ENCODE measurements at places on chromosomes 13 and 19. TPM values are rescaled to one million over a fixed set of nuclear protein-coding genes. Genes with fewer than 3 reads are reported as not detected.

The SLC6A16 gene
- total RNA-seq = 6.4 TPM

- no peak for DNase-seq
These were observed 27.8 kb downstream of the ERCC5 start for GRCh38 chr13:102873653-102874052.

DNA sequence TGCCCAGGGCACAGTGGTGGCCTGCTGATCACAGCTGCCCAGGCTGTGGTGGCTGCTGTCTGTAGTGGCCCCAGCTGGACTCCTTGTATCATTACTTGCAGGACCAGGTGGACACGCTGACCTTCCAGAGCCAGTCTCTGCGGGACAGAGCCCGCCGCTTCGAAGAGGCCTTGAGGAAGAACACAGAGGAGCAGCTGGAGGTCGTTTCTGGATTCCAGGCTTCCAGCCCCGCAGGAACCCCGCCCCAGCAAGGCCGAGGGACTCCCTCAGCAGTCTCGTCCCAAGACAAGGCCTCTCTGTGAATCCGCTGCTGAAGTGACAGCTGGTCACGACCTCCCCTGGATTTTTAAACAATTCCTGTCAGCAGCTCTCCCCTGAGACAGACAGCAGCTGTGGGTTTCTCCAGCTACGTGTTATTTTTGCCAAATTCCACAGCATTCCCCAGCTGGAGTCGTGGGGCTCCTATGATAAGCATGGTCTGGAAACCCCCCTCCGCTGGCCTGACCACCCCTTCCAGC, 98.3 kb downstream of the SLC7A1 start:
- no peak for DNase-seq

DNA sequence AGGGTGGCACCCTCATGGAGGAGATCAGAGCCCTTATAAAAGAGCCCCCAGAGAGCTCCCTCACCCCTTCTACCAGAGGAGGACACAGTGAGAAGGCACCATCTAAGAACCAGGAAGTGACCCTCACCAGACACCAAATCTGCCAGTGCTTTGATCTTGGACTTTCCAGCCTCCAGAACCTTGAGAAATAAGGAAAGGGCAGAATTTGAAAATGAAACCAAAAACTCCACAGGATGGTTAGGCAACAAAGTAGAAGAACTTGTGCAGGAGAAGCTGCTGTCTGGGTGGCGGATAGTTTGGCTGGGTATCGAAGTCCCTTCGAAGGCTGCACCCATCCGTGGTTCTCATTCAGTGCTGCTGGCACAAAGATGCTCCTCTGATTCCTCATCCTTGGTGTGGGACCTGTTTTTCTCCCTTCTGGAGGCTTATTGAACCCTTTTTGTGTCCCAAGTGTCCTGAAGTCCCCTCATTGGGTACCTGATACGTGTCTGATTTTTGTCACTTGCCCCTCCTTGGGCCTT, 130.8 kb downstream of the KDM4B start:
- DNase-seq = no peak

- no peak for DNase-seq
These were observed 31.4 kb downstream of the PPP5C start for GRCh38 chr19:46378268-46378667.

- no peak for DNase-seq
These were observed 712 bp upstream of the RINL start for GRCh38 chr19:38878575-38879399.

DNA sequence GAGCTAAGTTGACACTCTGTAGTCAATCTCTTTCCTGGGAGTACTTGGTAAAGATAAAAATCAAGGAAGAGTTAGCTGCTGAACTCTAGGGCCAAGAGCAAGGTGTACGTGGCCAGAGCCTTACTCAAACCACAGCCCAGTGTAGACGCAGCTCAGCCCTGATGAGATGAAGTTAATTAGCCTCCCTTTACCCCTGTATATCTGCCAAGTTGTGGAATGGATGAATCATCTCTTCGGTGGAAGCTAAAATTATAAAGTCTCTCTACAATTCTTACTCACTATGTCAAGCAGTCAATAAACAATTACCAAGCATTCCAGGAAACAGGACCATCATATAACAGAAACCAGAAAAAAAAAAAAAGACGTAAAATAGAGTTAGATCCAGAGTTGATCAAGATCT, 146.9 kb upstream of the UFM1 start:
- no peak for DNase-seq

DNA sequence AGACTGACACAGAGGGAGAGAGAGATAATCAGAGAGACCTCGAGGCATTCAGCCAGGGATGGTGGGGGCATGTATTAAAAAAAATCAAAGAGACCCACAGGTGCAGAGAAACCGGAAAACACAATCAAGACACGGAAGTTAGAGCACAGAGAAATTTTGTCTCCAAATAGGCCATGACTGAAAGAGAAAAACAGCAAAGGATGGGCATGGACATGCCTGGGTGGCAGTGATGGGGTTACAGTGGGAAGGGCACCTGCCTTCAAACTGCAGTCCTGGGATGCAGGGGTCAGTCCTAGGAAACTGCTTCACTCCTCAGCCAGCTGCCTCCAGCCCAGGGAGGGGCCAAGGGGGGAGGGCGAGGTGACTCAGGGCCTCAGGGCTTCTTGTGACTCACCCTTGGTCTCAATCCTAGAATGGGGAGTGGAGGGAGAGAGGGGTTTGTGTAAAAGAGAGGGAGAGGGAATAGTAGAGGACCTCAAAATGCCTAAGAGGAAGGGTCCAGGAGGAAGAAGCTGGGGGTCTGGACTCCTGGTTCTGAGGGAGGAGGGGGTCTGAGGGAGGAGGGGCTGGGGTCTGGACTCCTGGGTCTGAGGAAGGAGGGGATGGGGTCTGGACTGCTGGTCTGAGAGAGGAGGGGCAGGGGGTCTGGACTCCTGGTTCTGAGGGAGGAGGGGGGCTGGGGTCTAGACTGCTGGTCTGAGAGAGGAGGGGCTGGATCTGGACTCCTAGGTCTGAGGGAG, 3.6 kb upstream of the KCNN4 start:
- peak; percentile 42 for DNase-seq

- no peak for DNase-seq
These were observed 6.6 kb upstream of the DDX39A start for GRCh38 chr19:14425696-14426138.

The UBL5 gene
- total RNA-seq = 205 TPM

The NLRP7 gene
- total RNA-seq = not detected

DNA sequence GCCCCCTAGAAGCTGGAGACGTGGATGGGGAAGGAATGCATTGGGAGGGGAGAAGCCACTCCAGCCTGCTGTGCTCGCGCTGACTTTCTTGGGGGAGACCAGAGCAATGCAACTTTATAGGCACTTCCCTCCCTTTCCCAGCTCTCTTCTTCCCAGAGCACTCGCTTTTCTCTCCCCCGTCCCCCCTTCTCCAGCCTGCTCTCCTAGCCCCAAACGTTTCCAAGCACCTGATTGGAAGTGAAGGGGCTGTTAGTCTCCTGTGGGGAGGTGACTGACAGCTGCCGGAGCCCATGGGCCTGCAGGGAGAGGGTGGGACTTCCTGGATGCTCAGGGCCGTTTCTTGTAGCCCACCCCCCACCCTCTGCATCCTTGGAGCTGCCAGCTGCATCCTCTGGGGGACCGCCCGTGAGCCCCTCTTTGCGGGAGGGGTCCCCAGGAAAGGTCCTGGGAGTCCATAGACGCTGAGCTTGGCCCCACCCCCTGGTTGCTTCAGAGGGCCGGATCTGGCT, 2.5 kb downstream of the HDGFL2 start:
- no peak for DNase-seq

The GJA3 gene
- 0.42 TPM for total RNA-seq

DNA sequence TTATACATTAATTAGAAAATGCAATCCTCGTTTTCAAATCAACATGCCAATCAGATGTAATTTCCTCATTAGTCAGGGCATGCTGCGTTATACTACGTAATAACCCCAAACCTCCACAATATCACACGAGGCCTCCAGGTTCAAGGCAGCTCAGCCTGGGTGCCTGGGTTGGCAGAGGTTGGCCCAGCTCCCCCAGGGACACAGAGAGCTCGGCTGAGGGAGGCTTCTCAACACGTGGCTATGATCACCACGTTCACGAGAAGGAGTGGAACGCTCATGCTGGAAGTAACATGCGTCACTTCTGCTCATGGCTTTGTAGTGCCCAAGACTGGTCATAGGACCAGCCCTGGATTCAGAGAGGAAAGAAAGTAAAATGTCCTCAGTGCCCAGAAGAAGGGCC, 144.9 kb upstream of the SOX1 start:
- no peak for DNase-seq

GRCh38 chr19:38813323-38813722, 578 bp upstream of the LGALS4 start:
- DNase-seq = no peak

- DNase-seq = no peak
These were observed 83.7 kb downstream of the STK24 start for GRCh38 chr13:98493042-98493712.

DNA sequence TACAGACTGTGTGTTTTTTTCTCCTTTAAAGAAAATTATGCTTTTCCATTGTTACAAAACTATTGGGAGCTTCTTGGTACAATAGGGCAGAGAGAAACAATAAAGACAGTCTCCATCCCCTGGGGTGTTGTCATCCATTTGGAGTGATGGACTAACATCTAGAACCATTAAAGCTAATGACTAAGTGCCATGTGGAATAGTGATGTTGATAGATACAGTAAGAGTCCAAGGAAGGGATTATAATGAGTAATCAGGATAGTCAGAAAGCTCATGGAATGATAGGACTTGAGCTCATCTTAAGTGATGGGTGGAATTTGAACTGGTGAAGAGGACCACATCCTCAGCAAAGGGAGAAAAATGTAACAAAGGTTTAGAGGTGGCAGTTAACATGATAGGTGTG, 24.1 kb upstream of the FRY start:
- no peak for DNase-seq

DNA sequence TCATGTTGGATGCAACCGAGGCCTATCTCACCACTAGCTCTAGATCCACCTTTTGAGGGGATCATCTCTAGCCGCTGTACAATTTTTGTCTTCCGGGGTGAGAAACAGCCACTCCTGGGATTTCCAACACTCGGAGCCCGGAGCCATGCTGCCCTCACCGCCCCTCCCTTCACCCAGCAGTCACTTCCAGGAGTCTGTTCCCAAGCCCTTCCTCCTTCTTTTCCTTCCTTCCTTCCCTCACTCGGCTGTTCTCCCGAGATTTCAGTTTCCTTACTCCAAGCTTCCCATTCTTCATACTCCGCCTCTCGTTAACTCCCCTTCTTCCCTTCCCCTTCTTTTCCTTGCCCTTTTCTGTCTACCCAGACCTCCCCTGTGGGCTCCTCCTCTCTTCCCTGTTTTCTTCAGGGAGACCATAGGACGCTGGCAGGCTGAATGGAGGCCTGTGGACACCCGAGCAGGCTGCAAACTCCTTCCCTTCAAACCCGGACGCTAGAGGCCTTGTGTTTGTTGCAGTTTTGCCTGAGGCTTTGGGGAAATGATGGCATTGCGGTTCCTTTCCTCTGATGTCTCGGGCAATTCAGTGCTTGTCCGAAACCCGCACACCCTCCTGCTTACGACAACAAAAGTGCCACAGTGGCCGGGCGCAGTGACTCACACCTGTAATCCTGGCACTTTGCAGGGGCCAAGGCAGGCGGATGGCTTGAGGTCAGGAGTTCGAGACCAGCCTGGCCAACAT, 96.0 kb downstream of the CAB39L start:
- no peak for DNase-seq

The DMKN gene
- total RNA-seq = 1.8 TPM

GRCh38 chr13:46893798-46894560, 2.9 kb downstream of the HTR2A start:
- peak; percentile 66 for DNase-seq

GRCh38 chr19:42375415-42376176, 14.5 kb downstream of the CNFN start:
- DNase-seq = no peak

- peak; percentile 63 for DNase-seq
These were observed at the start of gene KCTD12 for GRCh38 chr13:76886292-76887075. Gene KCTD12, minus strand, starts transcription at chr13:76886405. Its CDS starts 257 bp downstream, at chr13:76886148.

- no peak for DNase-seq
These were observed 10.5 kb downstream of the LAMP1 start for GRCh38 chr13:113307491-113307890.

- no peak for DNase-seq
These were observed 16.8 kb downstream of the CEBPG start for GRCh38 chr19:33390101-33390907.

- DNase-seq = no peak
These were observed 246.9 kb downstream of the LIG4 start for GRCh38 chr13:107968470-107968869.

DNA sequence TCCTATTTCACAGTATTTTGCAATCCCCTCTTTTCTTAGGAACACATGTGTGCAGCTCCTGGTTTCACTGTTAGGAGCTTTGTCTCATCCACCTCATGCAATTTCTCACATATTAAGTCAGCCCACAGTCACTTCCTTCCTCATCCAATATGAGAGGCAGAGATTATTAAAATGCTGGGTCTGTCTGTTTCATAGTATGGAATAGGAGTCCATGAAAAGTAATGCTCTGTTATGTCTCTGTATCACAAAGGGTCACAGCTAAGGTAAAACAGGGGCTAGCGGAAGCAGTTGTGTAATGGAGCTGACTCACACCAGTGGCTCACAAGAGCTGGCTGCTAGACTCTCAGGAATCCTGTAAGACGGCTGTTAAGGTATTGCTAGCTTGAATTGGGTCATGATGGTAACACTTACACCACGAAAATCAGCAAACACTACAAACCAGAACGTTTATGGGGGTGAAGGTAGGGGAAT, 216.5 kb downstream of the EFNB2 start:
- no peak for DNase-seq

The RABAC1 gene
- total RNA-seq = 67.0 TPM

GRCh38 chr19:35380450-35381124, 9.7 kb downstream of the GPR42 start:
- no peak for DNase-seq

DNA sequence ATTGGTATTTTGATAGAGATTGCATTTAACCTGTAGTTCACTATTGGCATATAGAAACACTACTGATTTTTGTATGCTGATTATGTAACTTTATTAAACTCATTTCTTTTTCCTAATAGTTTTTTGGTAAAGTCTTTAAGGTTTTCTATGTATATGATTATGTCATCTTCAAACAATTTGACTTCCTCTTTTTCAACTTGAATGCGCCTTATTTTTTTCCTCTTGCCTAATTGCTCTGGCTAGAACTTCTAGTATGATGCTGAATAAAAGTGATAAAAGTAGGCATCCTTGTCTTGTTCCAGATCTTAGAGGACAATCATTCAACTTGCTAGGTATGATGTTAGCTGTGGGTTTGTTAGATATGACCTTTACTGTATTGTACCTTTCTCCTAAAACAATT, 1034.9 kb downstream of the PCDH9 start:
- no peak for DNase-seq

The ZNF136 gene
- total RNA-seq = 39.3 TPM

The ETFB gene
- total RNA-seq = 45.0 TPM

The ERICH4 gene
- 0.55 TPM for total RNA-seq

GRCh38 chr13:107942030-107942617, 273.2 kb downstream of the LIG4 start:
- DNase-seq = no peak

GRCh38 chr13:113947311-113948033, 26.4 kb downstream of the C13orf46 start:
- no peak for DNase-seq

The CALM3 gene
- total RNA-seq = 256 TPM

The B3GNT8 gene
- 1.3 TPM for total RNA-seq

The CEACAM7 gene
- not detected for total RNA-seq

- peak; percentile 41 for DNase-seq
These were observed 426 bp downstream of the MYO9B start for GRCh38 chr19:17075864-17076542.

GRCh38 chr13:55199134-55199533, 1941.6 kb upstream of the PRR20A start:
- DNase-seq = no peak

The SPRED3 gene
- 2.1 TPM for total RNA-seq

GRCh38 chr19:48674921-48675824, 2.4 kb upstream of the NTN5 start:
- peak; percentile 69 for DNase-seq

- no peak for DNase-seq
These were observed 12.2 kb downstream of the TJP3 start for GRCh38 chr19:3720349-3720917.

The KCTD15 gene
- 5.2 TPM for total RNA-seq
